ENCODE measurements at places on chromosomes 2 and 18.

DNA sequence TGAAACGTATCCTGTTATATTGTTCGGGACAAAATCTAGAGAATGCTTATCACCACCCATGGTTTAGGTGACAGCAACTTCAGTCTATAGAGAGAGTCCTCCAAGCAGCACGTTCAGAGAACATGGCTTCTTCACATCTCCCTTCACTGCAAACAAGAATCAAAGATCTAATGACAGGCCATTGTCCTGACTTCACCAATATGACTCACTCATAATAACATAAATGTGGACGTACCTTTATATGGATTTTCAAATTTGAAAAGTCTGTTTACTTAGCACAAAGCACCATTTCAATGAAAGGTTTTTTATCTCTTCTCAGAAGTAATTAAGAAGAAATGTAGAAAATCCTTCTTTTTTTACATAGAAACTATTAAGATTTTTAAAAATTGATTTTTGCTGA lies 46.7 kb downstream of the KLF7 start:
- no peak for DNase-seq

- DNase-seq, result no peak
Measured at GRCh38 chr18:42351455-42351854, 396.4 kb downstream of the PIK3C3 start.

DNA sequence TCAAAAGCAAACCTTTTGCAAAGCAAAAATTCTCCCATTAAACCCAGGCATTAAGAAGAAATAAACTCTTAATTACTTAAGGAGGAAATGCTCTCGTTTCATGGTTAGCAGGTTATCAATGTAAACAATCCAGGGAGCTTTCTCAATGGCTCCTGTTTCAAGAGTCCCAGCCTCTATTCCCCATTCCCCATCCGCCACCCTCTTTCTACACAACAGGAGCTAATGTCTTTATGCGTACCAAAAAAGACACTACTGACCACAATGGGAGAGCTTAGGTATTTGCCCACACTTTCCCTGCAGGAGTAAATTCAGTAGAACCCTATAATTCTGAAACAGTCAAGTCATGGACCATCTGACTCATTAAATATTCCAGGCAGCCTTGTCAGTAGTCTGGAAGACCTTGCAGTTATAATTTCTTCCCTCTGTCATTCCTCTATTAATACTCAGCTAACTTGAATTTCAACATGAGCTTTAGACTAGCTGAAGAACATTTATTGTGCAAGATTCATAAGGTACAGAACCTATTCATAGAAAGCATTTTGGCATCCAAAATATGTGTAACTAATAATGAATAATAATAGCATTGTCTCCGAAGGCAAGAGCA lies 48.6 kb downstream of the SLC8A1 start:
- DNase-seq, result no peak

GRCh38 chr2:20702563-20702962 lies 35.6 kb downstream of the GDF7 start:
- DNase-seq, result no peak

DNA sequence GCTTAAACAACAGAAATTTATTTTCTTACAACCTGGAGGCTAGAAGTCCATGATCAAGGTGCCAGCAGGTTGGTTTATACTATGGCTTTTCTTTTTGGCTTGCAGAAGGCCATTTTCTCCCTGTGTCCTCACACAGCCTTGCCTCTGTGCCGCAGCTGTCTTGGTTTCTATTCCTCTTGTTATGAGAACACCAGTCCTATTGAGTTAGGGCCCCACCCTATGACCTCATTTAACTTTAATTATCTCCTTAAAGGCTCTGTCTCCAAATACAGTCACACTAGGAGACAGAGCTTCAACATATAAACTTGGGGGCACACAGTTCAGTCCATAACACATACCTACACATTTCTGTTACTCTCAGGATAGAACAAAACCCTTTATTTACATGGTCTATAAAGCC lies 17.3 kb upstream of the RHOB start:
- DNase-seq, result no peak

GRCh38 chr2:235768606-235769005 lies 274.8 kb downstream of the AGAP1 start:
- no peak for DNase-seq

GRCh38 chr2:40332191-40332826 lies 119.6 kb downstream of the SLC8A1 start:
- DNase-seq, result no peak

GRCh38 chr2:221255862-221256261 lies 316.2 kb downstream of the EPHA4 start:
- no peak for DNase-seq

- DNase-seq, result no peak
Measured at GRCh38 chr2:15159751-15160177, 401.4 kb downstream of the NBAS start.

- no peak for DNase-seq
Measured at GRCh38 chr18:29157057-29157780, 980.3 kb upstream of the CDH2 start.

DNA sequence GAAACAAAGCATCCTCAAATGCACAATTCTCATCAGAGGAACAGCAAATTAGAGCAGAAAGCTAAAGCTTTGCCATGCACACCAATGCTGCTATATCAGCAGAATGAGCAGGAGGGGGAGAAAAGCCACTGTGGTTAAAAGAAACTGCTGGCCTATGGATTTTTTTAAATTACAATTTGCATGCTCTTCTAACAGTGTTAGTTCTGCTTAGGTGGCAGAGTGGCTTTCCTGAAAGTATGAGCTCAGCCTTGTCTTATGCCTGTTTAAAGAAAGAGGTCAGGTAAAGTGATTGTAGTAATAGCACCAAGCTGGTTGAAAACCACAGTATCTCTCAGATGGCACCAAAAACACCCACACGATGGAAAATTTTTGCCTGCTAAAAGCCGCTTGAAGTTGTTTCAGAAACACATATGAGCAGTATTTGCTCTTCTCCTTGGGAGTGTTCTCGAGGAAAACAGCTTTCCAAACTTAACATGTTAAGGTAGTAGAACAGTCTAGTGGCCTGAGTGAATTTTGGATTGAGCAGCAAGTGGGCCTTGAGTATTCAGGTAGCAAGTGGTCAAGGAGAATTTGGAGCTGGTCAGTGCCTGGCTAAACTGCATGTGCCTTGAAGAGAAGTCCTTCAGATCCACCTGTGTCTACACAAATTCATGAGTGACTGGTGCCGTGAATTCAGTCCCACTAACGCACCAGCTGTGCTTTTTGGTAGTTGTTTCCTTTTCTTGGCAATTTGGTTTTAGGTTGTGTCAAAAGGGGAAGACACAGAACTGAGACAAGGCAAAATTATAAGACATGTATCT lies 19.6 kb upstream of the NDUFV2 start:
- peak; percentile 19 for DNase-seq

- peak; percentile 60 for DNase-seq
Measured at GRCh38 chr2:71157124-71157793, 26.8 kb downstream of the MPHOSPH10 start.

GRCh38 chr2:222861411-222862105 lies 722 bp downstream of the ACSL3 start:
- peak; percentile 30 for DNase-seq

DNA sequence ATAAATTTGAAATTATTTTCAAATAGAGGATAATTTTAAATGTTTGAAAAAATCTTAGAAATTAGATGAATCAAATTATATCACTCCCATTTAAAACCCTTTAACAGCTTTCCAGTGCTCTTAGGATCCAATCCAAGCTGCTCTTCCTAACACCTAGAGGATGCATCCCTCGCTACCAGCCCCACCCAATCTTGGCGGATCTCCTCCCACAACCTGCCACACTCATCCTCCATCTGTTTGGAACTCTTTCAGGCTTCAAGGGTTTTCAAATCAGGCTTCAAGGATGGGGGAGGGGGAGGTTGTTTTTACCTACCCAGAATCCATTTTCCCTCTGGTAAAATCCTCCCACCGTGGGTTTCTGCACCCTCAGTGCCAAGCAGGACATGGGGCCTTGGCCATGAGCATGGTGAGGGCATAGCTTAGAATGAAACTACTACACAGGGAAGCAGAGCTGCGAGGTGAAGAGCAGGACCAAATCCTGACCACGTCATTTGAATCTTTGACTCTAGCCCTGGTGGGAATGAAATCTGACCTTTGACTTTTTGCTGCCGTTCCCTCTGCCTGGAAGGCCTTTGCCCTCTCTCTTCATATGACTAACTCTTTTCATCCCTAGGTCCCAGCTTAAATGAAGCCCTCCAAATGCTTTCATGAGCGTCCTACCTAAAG lies 113.0 kb upstream of the MAPRE2 start:
- no peak for DNase-seq

- DNase-seq, result peak; percentile 10
Measured at GRCh38 chr18:23573626-23574431, 12.5 kb downstream of the NPC1 start.

DNA sequence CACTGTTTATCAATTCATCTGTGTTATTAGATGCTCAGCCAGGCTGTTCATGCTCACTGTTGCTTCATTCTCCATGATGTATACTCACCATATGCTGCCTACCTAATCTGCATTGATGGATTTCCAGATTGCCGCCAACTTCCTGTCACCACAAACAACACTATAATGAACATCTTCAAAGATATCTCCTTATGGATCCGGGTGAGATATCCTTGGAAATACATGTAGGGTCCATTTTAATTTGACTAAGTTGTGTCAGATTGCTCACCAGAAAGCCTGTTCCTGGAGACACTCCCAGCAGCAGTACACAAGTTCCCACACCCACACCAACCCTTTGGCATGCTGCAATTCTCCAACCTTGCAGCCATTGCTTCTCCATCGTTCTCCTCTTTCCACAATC lies 547.5 kb upstream of the TNP1 start:
- DNase-seq, result no peak

DNA sequence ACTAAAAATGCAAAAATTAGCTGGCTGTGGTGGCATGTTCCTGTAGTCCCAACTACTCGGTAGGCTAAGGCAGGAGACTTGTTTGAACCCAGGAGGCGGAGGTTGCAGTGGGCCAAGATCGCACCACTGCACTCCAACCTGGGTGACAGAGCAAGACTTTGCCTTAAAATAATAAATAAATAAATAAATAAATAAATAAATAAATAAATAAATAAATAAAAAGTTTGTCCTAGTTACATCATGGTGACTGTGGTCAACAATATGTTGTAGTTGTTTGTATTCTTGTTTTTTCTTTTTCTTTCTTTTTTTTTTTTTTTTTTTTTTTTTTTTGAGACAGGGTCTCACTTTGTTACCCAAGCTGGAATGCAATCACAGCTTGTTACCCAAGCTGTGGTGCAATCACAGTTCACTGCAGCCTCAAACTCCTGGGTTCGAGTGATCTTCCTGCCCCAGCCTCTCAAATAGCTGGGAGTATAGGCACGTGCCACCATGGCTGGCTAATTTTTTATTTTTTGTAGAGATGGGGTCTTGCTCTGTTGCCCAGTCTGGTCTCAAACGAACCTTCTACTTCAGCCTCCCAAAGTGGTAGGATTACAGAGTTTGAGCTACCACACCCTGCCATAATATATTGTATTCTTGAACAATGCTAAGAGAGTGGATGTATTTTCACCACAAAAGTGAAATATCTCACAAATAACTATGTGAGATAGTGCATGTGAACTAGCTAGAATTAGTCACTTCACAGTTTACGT lies 185.0 kb downstream of the PHLPP1 start:
- no peak for DNase-seq

- DNase-seq, result no peak
Measured at GRCh38 chr2:233255151-233255550, 3.7 kb downstream of the ATG16L1 start.

GRCh38 chr2:24123195-24123921 lies at the start of the genes FAM228B and PFN4:
FAM228B (plus strand) TSS chr2:24123469; CDS start chr2:24124362, 893 bp downstream.
PFN4 (minus strand) TSS chr2:24123334; CDS start chr2:24122535, 799 bp downstream.
- peak; percentile 26 for DNase-seq

GRCh38 chr2:73870084-73870483 lies 22.7 kb upstream of the ACTG2 start:
- DNase-seq, result no peak

- DNase-seq, result no peak
Measured at GRCh38 chr2:48330430-48330829, 199.5 kb upstream of the STON1 start.

- DNase-seq, result peak; percentile 17
Measured at GRCh38 chr2:175690113-175690837, 311.8 kb downstream of the LNPK start.

DNA sequence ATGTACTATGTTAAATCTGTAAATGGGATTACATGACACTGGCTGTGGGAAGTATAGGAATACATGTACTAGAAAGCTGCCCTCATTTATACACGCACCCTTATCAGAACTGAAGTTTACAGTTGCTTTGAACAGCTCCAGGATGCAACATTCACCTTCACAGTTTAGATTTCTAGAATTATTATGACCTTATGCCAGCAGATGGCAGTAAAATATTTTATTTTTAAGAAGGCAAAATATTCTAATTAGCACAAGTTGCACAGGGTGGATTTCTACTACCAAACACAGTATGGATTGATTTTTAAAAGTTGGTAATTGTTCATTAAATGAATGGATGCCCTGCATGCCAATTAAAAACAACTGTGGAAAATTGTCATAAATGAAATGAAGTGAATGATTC lies 670.4 kb downstream of the KCNJ3 start:
- DNase-seq, result no peak

DNA sequence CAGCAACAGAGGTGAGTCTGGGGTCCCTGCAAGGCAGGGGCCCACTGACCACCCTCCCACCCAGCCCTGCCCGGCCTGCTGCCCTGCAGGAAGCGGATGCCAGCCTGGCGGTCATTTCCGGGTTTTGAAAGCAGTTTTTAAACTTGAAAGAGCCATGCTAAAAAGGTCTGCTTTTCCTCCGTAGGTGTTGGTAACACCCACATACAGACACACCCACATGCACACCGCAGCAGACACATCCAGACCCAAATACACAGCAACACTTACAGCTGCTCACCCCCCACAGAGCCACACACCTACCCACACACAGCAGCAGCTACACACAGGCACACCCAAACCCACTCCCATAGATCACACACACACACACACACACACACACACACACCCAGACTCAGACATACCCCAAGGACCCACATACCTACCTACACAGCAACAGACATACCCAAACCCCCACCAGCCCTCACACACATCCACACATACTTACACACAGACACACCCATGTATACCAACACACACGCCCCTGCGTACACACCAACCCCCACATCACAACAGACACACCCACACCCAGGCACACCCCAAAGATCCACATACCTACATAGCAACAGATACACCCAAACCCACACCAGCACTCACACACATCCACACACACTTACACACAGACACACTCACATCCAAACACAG lies 7.6 kb downstream of the ZFP36L2 start:
- no peak for DNase-seq

Data from activated CD4-positive, alpha-beta T cell treated with anti-CD3 and anti-CD28 coated beads for 24 hours (primary cell).